Activated CD4-positive, alpha-beta T cell treated with anti-CD3 and anti-CD28 coated beads, Interleukin-2, Interleukin-4, amounts not matched to agents 100 ng/mL and 50 ng/mL, durations not matched to agents 16 hours and 8 hours (primary cell): ENCODE measurements at places on chromosomes 12 and 14.

DNA sequence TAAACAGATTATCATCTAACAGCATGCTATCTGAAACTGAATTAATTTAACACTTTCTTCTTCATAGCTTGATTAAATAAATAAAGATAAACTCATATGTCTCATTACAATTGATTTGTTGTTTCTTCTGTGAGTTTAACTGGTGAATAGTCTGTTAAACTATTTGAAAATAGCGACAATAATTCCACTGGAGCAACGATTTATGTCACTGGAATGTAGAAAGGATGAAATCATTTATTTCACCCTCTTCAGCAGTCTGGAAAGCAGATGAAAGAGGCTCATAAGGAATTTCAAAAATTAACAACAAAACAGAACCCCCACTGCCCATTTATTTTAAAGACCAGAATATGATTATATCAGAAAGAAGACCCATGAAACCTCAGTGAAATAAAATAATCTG is 1165.1 kb upstream of the USP15 start:
- DNase-seq, result no peak

DNA sequence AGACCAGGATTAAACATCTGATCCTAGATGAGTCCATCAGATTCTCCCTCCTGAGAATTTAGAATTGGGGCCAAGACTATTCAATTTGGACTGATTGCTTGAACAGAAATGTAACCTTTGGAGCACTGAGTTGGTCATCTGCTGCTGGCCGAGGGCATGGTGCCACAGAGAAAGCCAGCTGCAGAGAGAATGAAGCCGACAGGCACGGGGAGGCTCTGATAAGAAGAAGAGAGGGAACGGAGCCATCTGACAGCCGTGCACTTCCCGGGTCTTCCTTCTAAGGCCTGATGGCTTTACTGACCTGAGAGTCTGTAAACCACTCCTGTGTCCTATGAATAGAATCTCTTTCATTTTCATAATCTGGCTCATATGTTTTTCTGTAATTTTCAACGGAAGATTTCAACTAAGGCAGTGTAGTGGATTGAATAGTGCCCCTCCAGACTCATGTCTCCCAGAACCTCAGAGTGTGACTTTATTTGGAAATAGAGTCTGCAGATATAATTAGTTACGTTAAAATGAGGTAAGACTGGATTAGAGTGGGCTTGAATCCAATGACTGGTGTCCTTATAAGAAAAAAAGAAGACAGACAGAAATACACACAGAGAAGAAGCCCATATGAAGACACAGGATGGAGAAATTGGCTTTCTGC is 39.1 kb upstream of the FRS2 start:
- DNase-seq, result no peak

- peak; percentile 16 for DNase-seq
Measured at GRCh38 chr12:117098024-117098360, 1.2 kb downstream of the TESC start.

DNA sequence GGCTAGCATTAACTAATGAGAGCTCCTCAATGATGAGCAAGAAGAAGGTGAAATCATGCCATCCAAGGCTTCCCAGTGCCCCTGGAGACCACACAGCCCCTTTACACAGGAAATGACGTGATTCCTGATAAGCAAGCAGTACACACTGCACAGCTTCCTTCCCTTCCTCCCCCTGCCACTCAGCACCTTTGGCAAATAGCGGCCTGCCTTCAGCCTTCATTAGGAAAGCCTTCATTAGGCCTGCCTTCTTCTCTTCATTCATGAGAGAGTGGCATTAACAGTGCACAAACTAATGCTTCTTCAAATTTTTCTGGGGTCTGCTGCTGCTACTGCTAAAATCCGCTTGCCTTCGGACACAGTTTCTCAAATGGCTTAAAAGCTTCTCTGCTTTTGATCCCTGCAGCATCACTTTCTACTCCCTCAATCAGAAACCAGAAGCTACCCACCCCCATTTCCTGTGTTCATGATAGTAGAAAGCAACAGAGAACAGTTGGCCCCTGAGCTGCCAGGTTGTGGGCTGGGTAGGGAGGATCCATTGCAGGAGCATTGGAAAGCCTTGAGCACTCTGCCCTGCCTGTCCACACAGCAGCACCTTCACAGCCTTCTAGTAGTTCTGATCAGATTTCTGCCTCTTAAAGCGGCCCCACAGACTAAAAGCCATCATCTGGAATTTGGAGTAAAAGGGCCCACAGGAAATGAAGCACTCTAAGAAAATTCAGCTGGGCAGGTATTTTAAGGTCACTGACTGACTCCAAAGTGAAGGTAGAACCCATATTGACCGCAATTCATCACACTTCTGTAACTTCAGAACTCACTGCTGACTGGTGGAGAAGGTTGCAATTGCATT is 103.8 kb upstream of the ETV6 start:
- peak; percentile 71 for DNase-seq

DNA sequence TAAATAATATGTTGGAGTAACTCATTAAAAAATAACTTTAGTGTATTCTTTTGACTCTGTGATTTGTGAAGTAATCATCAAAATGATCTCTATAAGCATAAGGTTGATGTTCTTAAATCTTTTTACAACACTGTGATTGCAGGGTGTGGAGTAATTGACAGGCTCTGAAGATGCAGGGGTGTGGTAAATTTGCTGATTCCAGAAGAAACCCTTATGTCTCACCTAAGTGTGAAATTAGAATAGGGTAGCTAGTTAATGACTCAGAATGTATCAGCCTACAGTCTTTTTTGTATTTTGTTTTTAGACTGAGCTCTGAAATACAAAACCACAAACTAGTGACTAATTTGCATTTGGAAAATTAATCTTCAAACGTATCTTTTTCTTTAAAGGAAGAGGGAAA is 5.9 kb downstream of the PRPF39 start:
- peak; percentile 80 for DNase-seq

GRCh38 chr12:50924439-50925341 is 27.7 kb upstream of the HIGD1C start:
- peak; percentile 8 for DNase-seq

DNA sequence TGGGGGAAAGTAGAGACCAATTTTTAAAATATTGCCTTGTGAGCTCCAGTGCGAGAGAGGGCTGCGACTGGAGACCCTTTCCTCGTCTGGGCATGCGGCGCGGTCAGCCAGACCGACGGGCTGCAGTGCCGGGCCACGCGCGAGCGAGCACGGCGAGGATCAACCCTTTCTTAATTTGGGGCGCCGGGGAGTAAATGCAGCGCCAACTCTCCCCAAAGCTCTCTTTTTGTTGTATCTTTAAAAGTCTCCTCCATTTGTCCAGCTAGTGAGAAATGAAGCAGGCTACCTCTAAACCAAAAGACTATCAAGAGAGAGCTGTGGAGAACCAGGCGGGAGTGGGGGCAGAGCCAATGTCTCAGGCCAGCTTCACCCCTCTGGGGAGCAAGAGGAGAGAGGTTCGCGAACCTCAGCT is 1.4 kb downstream of the SIX1 start:
- no peak for DNase-seq

- no peak for DNase-seq
Measured at GRCh38 chr12:9851050-9851449, 18.1 kb downstream of the CLEC2B start.

- no peak for DNase-seq
Measured at GRCh38 chr12:14710632-14711320, 14.4 kb upstream of the GUCY2C start.

DNA sequence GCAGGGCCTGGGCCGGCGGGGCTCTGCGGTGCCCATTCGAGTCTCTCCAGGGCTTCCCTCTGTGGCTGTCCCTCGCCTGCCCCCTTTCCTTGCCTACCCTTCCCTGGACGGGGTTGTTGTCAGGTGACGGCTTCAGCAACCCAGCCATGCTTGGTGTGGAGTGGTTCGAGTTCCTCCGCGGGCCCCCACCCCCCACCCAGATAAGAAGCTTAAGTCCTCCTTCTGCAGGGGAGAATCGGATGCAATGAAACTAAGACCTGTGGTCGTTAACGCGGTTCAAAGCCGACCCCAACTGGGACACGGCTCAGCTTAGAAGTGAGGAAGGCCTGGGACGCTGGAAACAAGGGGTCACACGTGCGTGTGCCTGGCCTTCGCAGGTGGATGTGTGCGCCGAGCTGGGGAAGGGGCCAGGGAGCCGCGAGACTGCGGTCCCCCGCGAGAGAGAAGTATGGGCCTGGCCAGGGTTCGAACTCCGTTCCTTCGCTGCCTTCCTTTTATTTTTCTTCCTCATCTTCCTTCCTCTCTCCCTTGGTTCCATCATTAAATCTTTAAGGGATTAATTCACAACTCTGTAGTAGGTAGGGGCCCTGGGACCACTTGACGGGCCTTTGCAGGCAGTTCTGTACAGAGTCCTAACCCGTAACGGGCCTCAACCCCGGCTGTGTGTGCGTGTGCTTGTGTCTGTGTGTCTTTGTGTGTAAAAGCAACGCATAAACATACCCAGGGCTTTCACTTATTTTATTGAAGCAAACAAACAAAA is 3.5 kb downstream of the TTC6 start:
- no peak for DNase-seq

DNA sequence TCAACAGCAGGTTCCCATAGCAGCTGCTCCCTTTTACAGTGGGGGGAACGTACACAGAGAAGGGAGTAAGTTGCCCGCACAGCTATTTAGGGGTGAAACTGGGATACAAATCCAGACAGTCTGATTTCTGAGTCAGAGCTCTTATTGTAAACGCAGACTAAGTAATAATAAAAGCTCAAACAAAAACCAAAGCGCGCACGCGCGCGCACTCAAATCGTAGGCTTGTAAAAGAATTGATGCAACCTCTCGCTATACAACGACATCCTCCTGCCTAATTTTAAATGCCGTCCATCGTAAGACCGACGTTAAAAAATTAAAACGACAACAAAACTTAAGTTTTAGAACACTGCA is 747 bp upstream of the DACT1 start:
- DNase-seq, result no peak

GRCh38 chr12:21989819-21990412 is 48.7 kb upstream of the ABCC9 start:
- peak; percentile 3 for DNase-seq

DNA sequence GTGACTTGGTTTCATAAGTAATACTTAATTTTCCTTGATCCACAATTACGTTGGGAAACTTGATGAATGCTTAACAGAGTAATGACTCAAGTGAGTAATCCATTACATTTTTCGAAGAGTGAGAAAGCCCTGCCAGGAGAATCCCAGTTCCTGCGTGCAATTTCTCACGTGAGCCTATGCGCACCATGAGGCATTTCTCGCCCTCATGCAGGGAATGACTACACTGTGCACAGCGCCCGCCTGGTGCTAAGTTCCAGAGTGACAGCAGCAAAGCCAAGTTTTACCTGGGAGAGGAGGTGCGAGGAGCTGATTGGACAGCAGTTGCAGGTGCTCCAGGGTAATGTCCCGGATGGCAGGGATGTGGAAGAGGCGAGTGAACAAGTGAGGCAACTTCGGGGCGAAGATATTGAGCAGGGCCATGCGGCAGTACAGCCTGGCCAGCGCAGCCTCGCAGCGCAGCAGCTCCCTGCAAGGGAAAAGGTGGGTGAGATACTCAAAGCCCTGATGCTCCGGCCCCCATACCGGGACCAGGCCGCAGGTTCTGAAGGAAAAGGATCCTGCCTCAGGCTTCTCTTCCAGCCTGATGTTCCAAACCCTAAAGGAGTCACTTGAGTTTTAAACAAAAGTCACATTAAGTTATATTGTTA is 69.4 kb downstream of the TRAFD1 start:
- DNase-seq, result no peak

DNA sequence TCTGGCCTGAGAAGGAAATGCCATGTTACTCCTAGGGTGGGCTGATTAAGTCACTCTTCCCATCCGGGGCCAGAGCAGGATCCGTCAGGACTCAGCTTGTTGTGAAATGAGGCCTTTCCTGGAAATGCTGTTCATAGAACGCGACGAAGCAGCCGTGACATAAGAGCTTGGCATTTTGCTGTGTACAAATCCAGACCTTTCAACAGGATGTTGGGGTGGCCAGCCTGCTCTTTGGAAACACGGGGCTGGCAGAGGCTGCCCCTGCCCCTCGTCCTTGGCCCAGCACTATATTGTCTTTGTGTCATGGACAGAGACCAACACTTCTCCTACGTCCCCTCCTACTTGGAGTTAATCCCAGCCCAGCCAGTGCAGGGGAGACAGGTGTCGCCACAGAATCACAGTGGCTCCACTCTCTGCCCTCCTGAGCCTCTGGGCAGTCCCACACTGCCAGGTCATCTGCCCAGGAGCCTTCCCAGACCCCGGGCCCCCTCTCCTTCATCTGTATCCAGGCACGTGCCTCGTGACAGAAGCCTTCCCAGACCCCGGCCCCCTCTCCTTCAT is 18.6 kb upstream of the EIF5 start:
- no peak for DNase-seq

DNA sequence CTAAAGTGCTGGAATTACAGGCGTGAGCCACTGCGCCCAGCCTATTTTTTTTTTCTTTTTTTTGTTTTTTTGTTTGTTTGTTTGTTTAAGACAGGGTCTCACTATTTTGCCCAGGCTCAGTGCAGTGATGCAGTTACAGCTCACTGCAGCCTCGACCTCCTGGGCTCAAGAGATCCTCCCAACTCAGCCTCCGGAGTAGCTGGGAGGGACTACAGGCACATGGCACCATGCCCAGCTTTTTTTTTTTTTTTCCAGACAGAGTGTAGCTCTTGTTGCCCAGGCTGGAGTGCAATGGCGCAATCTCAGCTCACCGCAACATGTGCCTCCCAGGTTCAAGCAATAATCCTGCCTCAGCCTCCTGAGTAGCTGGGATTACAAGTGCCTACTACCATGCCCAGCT is 5.8 kb upstream of the ITFG2 start:
- no peak for DNase-seq

DNA sequence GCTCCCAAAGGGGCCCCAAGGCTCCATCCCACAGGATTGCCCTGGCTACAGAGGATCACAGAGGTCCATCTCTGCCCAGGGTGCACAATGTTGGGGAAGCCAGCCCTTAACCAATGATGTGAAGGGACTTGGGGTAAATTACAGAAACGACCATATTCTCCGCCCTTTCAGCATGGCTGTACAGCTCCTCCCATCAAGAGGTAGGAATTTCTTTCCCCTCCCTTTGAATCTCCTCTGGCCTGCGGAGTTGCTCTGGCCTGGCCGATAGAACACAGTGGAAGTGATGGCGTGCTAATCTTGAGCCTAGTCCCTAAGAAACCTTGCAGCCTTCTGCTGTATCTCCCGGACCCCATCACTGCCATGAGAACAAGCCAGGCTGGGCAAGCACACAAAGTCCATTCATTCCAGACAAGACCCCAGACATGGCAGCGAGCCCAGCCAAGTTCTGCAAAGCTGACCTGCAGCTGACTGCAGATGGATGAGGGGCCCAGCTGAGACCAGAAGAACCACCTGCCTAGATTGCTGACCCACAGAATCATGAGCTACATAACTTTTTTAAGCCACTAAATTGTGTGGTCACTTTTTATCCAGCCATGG is 6.9 kb upstream of the IFI27 start:
- DNase-seq, result no peak

- DNase-seq, result no peak
Measured at GRCh38 chr14:20988717-20989470, 886 bp upstream of the METTL17 start.

DNA sequence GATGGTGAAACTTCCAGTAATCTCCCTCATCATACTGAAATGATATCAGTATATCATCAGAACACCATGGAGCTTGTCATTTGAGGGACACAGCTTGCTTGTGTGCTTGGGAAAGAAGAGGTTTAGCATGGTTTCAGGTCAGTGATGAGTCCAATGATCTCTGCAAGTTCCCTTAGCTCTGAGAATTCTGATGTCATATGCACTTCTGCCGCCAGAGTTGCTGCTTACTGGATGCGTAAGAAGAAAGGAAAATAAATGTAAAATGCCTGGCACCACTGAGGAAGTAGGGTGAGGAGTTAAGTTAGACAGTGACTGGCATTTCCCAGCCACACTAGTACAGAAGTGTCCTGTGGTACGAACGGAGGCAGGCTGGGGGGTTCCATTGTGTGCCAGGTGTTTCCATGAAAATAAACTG is 22.6 kb downstream of the PRKCH start:
- peak; percentile 75 for DNase-seq
